ENCODE measurements at places on chromosomes 7 and 10. TPM values are rescaled to one million over a fixed set of nuclear protein-coding genes. Genes with fewer than 3 reads are reported as not detected.

DNA sequence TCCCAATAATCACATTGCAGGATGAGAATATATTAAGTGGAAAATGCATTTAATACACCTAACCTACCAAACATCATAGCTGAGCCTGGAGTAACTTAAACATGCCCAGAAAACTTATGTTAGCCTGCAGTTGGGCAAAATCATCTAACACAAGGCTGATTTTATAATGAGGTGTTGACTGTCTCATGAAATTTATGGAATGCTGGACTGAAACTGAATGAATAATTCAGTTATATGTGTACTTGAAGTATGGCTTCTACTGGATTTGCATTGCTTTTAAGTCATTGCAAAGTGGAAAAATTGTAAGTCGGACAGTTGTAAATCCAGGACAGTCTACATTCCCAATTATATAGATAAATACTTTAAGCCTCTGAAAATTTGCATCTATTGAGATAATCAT is 5.4 kb downstream of the SFTPA1 start:
- no peak for DNase-seq

DNA sequence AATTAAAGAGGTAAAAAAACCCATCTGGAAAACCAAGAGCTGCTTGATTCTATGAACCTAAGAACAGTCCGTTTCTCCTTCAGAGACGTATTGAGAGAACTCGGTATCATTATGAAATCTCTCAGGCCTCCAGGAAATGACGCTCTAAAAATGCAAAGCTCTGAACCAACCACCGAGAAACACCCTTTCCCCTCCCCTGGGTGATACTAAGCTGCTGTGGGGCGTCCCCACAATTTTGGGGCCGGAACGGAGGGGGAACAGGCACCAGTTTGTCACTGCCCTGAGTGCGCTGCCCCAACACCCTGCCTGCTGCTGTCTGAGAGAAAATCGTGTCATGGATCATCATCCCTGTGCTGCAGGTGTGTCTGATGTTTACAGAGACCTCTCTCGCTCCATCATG is 509.5 kb downstream of the DNAJB6 start:
- no peak for DNase-seq

DNA sequence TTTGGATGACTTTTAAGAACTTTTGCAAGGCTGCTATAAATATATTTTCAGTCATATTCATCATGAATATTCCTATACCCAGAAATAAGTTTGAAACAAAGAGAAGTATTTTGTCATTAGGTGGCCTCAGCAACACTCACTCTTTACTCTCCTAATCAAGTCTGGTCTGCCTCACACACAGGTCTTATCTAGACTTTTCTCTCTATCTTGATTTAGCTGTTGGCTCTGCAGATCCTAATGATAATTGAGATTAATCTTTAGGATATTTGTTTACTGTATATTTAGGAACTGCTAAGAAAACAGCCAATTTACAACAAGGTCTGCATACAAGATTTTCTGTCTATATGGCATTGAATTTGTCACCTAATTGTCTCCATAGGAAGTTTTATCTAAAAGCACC is 297.6 kb downstream of the PTEN start:
- no peak for DNase-seq

- no peak for DNase-seq
These were observed 77.6 kb downstream of the NRBF2 start for GRCh38 chr10:63210611-63211196.

GRCh38 chr10:31949266-31949665 is 20.6 kb upstream of the ARHGAP12 start:
- no peak for DNase-seq

- peak; percentile 13 for DNase-seq
These were observed 2.5 kb upstream of the ZNF33A start for GRCh38 chr10:38007991-38008390.

- no peak for DNase-seq
These were observed 1.7 kb downstream of the RASGEF1A start for GRCh38 chr10:43264965-43265798.

DNA sequence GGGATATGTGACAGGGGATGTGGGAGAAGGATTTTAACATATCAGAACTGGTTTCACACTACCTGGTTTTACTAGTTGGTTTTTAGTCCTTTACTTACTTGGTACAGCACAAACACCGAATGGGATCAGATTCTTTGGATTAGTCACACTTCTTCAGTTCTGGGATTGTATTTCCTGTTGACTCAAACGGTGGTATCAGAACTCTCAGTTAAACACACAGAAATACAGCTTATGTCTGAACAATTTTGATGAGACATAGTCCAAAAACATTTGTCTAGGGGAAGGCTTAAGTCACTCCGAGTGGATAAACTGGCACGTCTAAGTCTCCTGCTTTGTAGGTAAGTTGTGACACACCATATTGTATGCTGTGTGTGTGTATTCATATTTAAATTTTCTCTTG is 480.5 kb downstream of the PHTF2 start:
- DNase-seq = no peak

DNA sequence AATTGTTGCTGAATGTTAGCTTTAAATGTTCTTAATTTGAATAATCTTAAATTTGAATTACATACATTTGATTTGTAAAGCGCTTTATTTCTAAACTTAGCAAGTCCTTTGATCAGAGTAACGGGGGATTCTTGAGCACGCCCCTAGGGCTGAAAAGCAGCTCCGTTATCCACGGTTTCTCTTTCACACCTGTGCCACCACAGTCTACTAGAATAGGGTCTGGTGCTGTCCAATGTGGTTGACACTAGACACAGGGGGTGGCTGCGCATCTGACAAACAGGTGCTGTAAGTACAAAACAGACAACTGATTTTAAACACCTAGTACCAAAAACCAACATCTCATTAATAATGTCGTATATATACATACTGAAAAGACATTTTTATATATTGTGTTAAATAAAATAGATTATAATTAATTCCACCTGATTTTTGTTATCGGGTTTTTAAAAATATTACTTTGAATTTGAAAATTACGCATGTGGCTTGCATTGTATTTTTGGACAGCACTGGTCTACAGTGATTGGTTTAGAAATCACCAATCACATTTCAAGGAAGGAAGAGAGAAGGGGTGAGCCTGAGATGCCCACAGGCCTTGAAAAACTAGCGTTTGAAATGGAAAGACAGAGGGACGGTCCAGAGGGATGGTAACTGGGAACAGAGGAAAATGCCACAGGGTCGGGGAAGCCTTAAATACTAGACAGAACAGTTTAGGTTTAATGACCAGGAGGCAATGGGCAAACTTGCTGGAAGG is 7.3 kb downstream of the SEPHS1 start:
- DNase-seq = no peak

GRCh38 chr7:112160130-112160770 is 45.9 kb downstream of the DOCK4 start:
- no peak for DNase-seq

GRCh38 chr7:17716816-17717215 is 223.5 kb downstream of the SNX13 start:
- no peak for DNase-seq

- peak; percentile 29 for DNase-seq
These were observed 3.7 kb upstream of the TCTN3 start for GRCh38 chr10:95697429-95697828.

- DNase-seq = no peak
These were observed 89.1 kb upstream of the LRGUK start for GRCh38 chr7:134037991-134038390.

Gene TWIST1
- 51.5 TPM for total RNA-seq

Gene CHST3
- 30.8 TPM for total RNA-seq

Gene OR2A1
- total RNA-seq = 6.3 TPM

Gene WIPF3
- total RNA-seq = 7.5 TPM

Gene PKD2L1
- not detected for total RNA-seq

Gene RP9
- total RNA-seq = not detected

Gene GPR37
- 1.2 TPM for total RNA-seq
